SK-MEL-5 (cell line): ENCODE measurements at places on chromosomes 2 and 18. TPM values are rescaled to one million over a fixed set of nuclear protein-coding genes. Genes with fewer than 3 reads are reported as not detected.

The LYPD6B gene
- total RNA-seq, result not detected in 2 replicates

The TAF1B gene
- 25.6 and 26.7 TPM in 2 replicates for total RNA-seq

The PRKAG3 gene
- not detected in 2 replicates for total RNA-seq

The LIMS4 gene
- 0.16 TPM in 1 of 2 replicates, not detected in the other for total RNA-seq

The ARHGEF33 gene
- total RNA-seq, result not detected in 2 replicates

The SGO2 gene
- 9.1 and 10.7 TPM in 2 replicates for total RNA-seq

The MCM6 gene
- 18.1 and 20.5 TPM in 2 replicates for total RNA-seq

The HOXD1 gene
- 9.8 and 10.3 TPM in 2 replicates for total RNA-seq

The VAMP8 gene
- 48.2 and 51.9 TPM in 2 replicates for total RNA-seq

The SH2D6 gene
- 0.40 and 0.66 TPM in 2 replicates for total RNA-seq

The ASIC4 gene
- not detected in 2 replicates for total RNA-seq

The LYG2 gene
- not detected in 2 replicates for total RNA-seq

The DNAJC5G gene
- total RNA-seq, result not detected in 2 replicates

The WDCP gene
- 22.6 and 23.3 TPM in 2 replicates for total RNA-seq

The LOXHD1 gene
- not detected in 2 replicates for total RNA-seq

The TMEM178A gene
- 0.32 and 0.80 TPM in 2 replicates for total RNA-seq

The TCF23 gene
- not detected in 2 replicates for total RNA-seq

The FAM228A gene
- not detected in 2 replicates for total RNA-seq

The CDK5R2 gene
- 0.08 and 0.24 TPM in 2 replicates for total RNA-seq

The CHRNA1 gene
- total RNA-seq, result 0.11 TPM in 1 of 2 replicates, not detected in the other

The LRATD1 gene
- 0.18 and 0.21 TPM in 2 replicates for total RNA-seq

The BUB1 gene
- total RNA-seq, result 51.9 and 52.6 TPM in 2 replicates

The PLEKHM3 gene
- total RNA-seq, result 3.2 and 4.4 TPM in 2 replicates

The EGR4 gene
- total RNA-seq, result not detected in 2 replicates

The FNDC4 gene
- 1.2 and 1.5 TPM in 2 replicates for total RNA-seq

The TRIB2 gene
- total RNA-seq, result 145 and 185 TPM in 2 replicates

The TTN gene
- under 0.01 TPM in 2 replicates for total RNA-seq

The NEB gene
- total RNA-seq, result 0.51 and 1.4 TPM in 2 replicates

The CCDC102B gene
- 0.51 TPM in 1 of 2 replicates, not detected in the other for total RNA-seq

The EFEMP1 gene
- 0.08 TPM in 1 of 2 replicates, not detected in the other for total RNA-seq

The STAT4 gene
- not detected in 2 replicates for total RNA-seq

The COMMD1 gene
- 51.2 and 54.1 TPM in 2 replicates for total RNA-seq

The ZSCAN30 gene
- total RNA-seq, result 3.7 and 4.2 TPM in 2 replicates

The MOB4 gene
- 32.9 and 42.7 TPM in 2 replicates for total RNA-seq
